ENCODE measurements at places on chromosomes 12 and 14.

DNA sequence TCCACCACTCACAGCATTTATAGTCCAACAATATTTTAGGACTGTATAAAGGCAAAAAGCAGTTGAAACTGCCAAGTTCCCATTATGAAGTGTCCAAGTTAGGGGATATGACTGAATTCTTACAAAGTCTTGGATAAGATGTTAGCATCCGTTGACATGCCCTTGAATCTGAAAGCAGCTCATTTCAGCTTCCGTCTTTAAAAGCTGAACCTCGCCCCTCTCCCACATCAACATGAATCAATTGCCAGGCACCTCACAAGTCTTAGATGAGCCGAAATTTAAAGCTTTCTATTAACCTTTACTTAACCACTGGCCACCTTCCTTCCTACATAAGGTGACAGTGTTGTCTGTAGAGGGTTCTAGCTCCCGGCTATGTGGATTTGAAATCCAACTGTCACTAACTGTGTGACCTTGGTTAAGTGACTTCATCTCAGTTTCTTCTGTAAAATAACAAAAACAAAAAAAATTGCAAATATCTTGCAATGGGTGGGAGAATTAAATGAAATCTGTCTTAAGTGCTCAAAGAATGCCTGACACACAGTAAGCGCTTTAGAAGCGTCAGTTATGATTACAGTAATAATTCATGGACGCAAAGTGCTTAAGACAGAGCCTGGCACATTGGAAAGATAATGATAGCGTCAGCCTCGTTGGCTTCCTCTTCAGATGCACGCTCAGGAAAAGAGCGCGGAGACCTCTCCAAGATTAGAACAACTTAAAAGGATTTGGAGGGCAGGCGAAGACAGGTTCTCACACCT, 1.2 kb downstream of the PPP1CC start:
- no peak for DNase-seq

DNA sequence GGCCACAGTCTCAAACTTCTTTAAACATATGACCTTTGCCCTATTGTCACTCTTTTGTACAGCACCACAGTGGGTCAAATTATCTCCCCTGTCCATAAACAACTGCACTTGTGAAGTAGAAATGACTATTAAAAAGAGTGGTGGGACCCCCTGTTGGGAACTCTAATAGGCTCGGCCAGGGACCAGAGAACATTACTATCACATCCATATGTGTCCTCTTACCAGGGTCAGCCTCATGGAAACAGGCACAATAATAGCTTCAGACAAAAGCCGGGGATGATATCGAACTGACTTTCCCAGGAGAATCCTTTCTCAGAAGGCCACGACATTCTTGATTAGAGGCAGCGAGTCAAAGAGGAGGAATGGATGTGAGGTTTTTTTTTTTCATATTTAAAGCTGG, 96.6 kb downstream of the NKX2-1 start:
- DNase-seq = no peak

DNA sequence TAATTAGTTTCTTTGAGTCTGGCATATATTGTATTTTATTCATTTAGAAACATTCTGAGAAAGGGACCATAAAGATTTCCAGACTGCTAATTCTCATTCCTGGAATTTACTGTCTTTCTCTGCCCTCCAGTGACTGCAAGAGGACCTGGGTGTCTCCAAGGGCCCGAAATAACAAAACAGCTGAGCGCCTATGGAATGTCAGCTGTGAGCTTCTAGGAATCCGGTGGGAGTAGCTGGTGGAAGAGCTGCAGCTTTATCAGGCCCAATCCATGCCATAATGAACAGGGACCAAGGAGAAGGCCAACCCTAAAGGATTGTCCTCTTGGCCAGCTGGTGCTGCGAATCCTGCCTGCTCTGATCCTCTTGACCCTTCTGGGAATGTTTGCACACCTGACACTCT, 31.9 kb downstream of the RDH12 start:
- DNase-seq = peak; percentile 17

- no peak for DNase-seq
Observed at GRCh38 chr14:68405961-68406360, 386.9 kb downstream of the ZFP36L1 start.
